Activated CD4-positive, alpha-beta T cell treated with anti-CD3 and anti-CD28 coated beads for 24 hours (primary cell): ENCODE measurements at places on chromosomes 6 and 20.

- no peak for DNase-seq
Measured at GRCh38 chr6:19752746-19753145, 84.4 kb upstream of the ID4 start.

- no peak for DNase-seq
Measured at GRCh38 chr6:108763931-108764579, 84.2 kb upstream of the ARMC2 start.

GRCh38 chr20:32804817-32805216, 14.9 kb upstream of the MAPRE1 start:
- no peak for DNase-seq

DNA sequence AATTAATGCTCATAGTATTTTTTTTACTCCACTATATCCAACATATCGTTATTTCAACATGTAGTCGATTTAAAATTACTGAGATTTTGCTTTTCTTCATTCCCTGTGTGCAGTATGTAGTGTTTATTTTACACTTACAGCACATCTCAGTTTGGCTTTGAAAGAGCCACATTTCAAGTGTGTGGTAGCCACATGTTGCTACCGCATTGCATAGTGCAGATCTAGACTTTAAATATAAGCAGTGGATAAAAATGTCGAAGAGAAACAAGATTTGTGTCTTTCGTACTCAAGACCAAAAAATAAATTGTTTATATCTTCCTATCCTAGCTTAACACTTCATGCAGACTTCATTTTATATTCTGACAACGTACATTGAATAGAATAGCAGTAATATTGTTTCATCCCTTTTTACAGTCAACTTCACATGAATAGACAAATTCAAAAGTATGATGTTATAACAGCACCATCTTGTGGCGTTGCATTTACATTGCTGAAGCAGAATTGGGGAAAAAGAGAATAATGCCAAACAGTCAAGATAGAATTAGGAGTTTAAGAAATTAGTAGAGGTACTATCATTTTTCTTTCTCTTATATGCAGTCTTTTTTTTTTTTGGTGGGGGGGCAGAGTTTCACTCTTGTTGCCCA, 29.9 kb downstream of the FBXO5 start:
- DNase-seq: no peak

DNA sequence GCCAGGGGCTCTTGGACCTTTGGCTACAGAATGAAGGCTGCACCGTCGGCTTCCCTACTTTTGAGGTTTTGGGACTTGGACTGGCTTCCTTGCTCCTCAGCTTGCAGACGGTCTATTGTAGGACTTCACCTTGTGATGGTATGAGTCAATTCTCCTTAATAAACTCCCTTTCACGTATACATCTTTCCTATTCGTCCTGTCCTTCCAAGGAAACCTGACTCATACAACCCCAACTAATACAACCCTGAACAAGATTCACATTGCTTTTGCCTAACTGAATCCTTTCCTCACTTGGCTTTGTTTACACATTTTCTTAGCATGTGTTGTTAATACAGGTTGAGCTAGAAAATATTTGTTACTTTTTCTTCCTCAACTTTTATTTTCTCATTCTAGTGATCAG, 21.9 kb downstream of the TBXT start:
- DNase-seq: no peak

GRCh38 chr6:16396497-16397319, 158.3 kb downstream of the GMPR start:
- DNase-seq: no peak

DNA sequence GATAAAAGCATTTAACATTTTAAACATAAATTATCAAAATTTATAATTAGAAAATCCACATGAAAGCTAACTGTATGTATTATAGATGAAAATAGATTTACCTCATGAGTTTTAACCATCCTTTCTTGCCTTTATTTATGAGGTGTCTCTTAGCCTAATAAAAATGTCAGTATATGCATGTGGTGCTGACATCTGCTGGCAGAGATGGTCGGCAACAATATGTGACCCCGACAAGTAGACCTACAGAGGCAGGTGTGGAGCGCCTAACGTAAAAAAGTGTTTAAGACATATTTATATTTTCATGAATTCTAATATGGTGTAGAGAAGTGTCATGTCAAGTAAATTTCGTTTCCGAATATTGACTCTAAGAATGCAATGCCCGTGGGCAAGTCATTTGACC, 149.0 kb upstream of the FUT9 start:
- no peak for DNase-seq

GRCh38 chr6:162733489-162733888, 5.7 kb downstream of the PACRG start:
- no peak for DNase-seq

- DNase-seq: no peak
Measured at GRCh38 chr6:141199074-141199473, 933.7 kb upstream of the GJE1 start.

GRCh38 chr6:40965046-40965445, 74.0 kb downstream of the UNC5CL start:
- DNase-seq: no peak

DNA sequence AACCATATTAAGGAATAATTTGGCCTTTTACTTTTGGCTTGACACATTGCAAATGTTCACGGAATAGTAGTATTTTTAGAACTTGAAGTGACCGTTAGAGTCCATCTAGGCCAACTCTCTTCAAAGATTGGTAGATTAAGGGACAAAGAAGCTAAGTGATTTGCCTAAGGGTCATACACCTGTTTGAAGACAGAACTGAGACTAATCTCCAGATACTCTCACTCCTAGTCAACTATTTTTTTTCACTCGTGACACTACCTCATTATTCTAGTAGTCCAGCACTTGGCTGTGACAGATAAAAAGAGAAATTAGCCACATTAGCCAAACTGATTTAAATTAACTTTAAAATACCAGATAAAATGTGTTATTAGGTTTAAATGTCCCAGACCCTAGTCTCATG, 10.6 kb downstream of the ACSS2 start:
- no peak for DNase-seq
